Naive B cell (primary cell): ENCODE measurements at places on chromosomes 2 and 18. TPM values are rescaled to one million over a fixed set of nuclear protein-coding genes. Genes with fewer than 3 reads are reported as not detected.

GRCh38 chr2:119431155-119431975 is at the start of gene TMEM37:
Gene TMEM37, plus strand, starts transcription at chr2:119431854. Its CDS starts 50 bp downstream, at chr2:119431904.
- peak; percentile 25 for DNase-seq

GRCh38 chr2:138581909-138582308 is 80.3 kb downstream of the SPOPL start:
- no peak for DNase-seq

- no peak for DNase-seq
Observed at GRCh38 chr2:11314487-11314886, 29.9 kb downstream of the ROCK2 start.

- no peak for DNase-seq
Observed at GRCh38 chr2:191625016-191625415, 52.9 kb upstream of the NABP1 start.

GRCh38 chr2:220117025-220117424 is 489.6 kb downstream of the SLC4A3 start:
- no peak for DNase-seq

GRCh38 chr2:233329489-233330135 is 22.0 kb downstream of the SAG start:
- DNase-seq = no peak

DNA sequence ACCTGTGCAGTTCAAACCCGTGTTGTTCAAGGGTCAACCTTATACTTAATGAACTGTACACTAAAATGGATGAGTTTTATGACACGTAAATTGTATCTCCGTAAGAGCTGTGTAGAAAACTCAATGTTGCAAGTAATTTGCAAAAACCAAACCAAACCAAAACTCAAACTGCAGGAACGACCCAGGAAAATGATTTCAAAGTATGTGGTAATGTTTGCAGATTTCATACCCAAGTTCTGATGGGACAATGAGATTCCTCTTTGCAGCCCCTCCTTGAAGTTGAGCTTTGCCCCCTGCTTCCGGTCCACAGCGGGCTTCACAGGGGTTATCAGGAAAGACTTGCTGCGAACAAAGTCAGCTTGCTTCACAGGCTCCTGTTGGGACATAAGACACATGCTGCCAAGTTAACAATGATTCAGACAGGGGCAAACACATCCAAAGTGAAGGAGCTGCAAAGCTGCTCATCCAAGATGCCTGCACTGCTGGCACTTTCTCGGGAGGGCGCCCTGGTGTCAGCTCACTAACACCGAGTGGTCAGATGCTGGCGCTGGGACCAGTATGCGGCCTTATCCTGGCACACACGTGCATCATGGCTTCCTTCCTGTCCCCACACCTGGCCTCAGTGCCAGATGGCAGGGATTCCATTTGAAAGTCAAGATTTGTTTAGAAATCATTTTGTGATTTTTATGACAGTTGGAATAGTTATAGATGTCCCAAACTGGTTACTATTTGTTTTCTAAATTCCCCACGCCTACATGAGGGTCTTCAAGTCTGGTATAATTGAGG is 65.2 kb upstream of the MGAT4A start:
- no peak for DNase-seq

DNA sequence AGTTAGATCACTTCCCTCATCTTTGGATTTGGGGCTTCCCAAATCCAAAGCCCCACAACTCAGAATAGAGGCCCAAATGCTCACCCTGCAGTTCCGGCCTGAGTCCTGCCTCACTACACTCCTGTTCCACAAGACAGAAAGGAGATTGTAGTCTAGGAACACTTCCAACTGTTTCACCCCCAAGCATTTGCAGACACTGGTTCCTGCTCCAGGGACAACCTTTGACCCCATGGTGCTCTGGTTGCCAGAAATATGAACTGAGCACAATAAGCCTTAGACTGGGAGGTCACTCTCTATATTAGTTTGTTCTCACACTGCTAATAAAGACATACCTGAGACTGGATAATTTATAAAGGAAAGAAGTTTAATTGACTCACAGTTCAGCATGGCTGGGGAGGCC is 49.0 kb downstream of the HRH4 start:
- DNase-seq = no peak

- DNase-seq = no peak
Observed at GRCh38 chr2:74845991-74846390, 12.1 kb downstream of the HK2 start.

DNA sequence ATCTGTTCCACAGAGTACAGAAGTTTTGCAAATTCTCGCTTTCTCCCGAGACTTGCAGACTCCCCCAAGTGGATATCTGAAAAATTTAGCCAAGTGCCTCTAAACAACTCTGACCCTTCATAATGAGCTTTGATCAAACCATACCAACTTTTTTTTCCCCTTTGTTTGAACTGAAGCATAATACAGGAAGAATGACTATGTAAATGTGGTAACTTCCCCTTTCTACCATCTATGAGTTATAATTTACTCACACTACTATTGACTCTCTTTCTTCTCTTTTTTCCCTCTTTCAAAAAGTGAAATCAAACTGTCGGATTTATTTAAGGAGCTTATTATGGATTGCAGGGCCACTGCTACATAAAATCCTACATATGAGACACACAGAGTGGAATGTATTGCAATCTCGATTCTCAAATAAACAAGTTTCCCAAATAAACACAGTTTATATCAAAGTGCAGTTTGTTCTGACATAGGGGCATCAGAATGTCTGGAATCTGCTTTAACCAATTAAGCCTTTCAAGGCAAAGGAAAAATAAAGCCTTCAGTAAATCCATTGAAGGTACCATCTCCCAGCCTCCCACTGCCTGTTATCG is 1.4 kb upstream of the ZNF804A start:
- peak; percentile 26 for DNase-seq

DNA sequence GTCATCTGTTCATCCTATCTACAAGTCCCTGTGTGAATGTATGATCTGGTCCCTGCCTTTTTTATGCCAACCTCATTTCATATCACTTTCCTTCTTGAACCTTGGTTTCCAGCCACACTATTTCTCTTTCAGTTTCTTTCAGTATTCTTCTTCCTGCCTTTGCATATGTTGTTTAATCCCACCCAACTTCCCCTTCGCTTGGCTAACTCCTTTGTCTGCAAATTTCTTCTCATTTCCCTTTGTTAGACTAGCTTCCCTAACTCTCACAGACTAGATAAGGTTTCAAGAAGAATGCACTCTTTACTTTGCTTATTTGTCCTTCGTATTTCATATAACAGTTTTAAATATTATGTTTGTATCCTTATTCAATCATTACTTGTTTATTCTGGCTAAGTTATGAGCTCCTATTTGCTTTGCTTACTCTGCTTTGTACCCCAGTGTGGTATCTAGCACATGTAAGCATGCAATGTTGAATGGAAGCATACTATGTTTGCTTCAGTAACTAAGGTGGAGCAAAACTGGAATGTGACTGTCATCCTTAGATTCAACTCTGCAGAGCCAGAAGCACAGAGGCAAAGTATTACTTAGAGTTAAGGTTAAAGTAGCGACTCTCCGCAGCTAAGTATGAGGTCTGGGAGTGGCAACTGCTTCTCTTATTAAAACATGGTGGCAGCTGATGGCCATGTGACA is 681.3 kb downstream of the CPS1 start:
- DNase-seq = no peak

GRCh38 chr2:135144343-135144742 is 92.3 kb downstream of the RAB3GAP1 start:
- no peak for DNase-seq

DNA sequence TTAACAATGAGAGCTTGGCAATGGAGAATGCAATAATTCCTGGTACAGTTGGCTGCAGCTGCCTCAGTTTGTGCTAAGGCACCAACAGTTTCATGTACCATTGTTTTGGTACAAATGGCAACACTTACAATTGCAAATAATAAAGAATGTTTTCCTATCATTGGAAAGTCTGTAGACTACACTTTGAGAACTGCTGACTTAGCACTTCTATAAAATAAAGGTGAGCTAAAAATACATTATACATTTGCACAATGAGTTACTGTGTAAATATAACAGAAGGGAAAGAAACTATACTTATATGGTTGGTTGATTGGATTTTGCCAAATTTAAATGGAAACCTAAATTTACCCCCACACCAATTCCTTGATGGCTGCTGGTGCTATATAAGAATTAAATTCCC is 44.9 kb upstream of the TWSG1 start:
- DNase-seq = no peak

DNA sequence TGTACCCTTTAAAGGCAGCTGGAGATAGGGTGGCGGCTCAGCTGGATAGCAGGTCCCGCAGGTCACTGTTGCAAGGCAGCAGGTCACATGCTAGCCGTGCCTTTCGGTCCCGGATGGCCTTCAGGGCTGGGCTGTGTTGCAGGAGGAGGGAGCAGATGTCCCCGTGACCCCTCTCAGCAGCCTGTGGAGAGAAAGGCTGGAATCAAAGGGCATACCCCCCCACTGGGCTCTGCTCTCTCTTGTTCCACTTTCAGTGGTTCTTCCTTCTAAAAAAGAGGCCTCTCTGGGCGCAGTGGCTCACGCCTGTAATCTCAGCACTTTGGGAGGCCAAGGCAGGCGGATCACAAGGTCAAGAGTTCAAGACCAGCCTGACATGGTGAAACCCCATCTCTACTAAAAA is 4.4 kb upstream of the ANKRD23 start:
- no peak for DNase-seq

DNA sequence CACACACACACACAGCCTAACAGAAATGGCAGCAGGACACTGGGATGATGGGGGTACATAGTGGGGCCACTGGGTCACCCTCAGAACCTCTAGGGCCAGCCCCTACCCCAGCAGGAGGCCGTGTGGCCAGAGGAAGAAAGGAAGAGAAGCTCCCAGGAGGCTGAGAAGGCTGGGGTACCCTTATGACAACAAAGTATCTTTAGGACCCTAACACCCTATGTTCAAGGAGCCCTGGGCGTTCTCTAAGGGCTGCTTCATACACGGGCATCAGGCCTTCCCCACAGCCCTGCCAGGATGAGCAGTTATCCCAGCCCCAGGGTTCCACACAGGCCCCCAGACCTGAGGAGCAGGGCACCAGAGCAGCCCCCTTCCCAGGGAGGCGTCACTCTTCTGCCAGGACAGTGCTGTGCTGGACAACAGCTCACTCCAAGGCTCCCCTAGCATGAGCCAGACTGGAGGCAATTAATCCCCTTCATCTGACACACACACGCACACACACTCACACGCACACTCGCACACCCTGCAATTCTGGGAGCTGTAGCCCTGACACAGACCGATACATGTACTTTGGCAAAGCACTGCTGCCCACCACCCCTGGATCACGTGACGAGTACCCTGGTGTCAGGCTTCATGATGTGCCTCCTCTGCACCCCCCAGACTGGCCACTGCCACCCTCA is 163.6 kb downstream of the TNS1 start:
- no peak for DNase-seq

GRCh38 chr2:134815741-134816140 is 22.7 kb upstream of the ACMSD start:
- DNase-seq = no peak

GRCh38 chr2:217988014-217988839 is 14.6 kb downstream of the TNS1 start:
- peak; percentile 33 for DNase-seq

GRCh38 chr2:159558479-159558878 is 57.9 kb downstream of the BAZ2B start:
- no peak for DNase-seq

DNA sequence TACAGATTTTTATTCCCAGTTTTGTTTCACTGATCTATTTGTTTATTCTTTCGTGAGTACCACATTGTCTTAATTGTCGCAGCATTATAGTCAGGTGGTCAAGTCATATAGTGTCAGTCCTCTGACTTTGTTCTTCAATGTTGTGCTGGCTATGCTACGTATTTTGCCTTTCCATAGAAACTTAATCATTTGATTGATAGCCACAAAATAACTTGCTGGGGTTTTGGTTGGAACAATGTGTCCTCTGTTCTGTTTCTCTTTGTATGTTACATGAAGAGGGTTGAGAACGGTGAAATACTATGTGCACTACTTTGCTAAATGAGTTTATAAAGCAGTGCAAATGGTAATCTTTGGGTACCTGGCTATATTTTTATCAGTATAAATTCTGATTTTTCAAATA is 64.9 kb upstream of the TTC27 start:
- no peak for DNase-seq

- no peak for DNase-seq
Observed at GRCh38 chr2:24209389-24210105, 34.7 kb downstream of the FAM228A start.

Gene PSD4
- 47.5 TPM for polyA plus RNA-seq

Gene TUBB8B
- 0.54 TPM for polyA plus RNA-seq

Gene GBX2
- polyA plus RNA-seq = not detected

Gene AGXT
- polyA plus RNA-seq = not detected

Gene NDUFV2
- polyA plus RNA-seq = 151 TPM

Gene PLGLB1
- 1.5 TPM for polyA plus RNA-seq

Gene MC5R
- polyA plus RNA-seq = not detected

Gene PTGR3
- polyA plus RNA-seq = 24.1 TPM

Gene IL1A
- not detected for polyA plus RNA-seq

Gene SLC11A1
- polyA plus RNA-seq = 0.88 TPM
